ENCODE measurements at places on chromosomes 11 and 22.
A peak's percentile ranks its signal among the peaks of the same experiment; 100 is the strongest.

DNA sequence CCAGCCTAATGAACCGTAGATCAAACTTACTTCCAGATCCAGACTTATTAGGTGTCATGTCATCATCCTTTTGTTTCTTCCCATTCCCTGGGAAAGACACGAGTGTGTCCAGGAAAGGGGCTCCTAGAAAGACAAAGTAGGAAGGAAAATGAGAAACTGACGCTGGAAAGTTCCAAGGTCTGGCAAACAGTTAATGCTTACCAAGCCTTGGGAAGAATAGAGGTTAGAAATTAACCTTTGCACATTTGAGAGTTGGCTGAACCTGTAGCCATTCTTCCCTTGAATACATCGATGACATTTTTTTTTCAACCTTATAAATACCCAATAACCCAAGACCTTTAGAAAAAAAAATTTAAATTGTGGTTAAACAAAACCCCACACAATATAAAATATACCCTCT lies 77.3 kb downstream of the TRAF6 start:
- DNase-seq: no peak

DNA sequence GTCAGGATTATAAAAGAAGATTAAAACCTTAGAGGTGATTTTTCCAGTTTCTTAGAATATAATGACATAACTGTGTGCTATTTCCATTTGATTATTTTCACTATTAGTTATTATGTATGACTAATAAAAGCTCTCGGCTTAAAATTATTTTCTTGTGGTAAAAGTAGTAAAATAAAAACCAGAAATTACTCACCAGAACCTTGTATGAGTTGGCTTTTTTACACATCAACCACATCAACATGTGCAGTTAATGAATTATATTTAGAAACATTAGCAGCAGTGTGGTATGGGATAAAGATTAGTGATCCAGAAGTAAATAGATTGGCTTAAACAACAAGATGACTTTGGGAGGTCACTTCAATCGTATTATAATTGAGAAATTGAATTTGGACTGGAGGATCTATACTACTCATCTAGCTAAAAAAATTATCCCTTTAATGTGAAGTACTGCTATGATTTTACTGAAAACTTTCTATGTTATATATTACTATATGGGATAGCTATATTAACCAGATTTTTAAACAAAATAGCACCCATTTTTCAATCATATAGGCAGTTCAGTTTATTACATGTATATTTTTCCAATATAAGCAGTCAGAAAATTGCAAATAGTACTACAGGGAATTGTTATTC lies 2.8 kb upstream of the BCO2 start:
- no peak for DNase-seq

- no peak for DNase-seq
These were observed 54.0 kb downstream of the KCNQ1OT1 start for GRCh38 chr11:2645779-2646118.

GRCh38 chr22:30291058-30291892 lies 2.0 kb upstream of the CASTOR1 start:
- peak; percentile 60 for DNase-seq

- DNase-seq: no peak
These were observed 30.4 kb downstream of the DSCAML1 start for GRCh38 chr11:117766576-117766975.

GRCh38 chr22:45504373-45505341 lies 2.0 kb downstream of the FBLN1 start:
- peak; percentile 63 for DNase-seq

DNA sequence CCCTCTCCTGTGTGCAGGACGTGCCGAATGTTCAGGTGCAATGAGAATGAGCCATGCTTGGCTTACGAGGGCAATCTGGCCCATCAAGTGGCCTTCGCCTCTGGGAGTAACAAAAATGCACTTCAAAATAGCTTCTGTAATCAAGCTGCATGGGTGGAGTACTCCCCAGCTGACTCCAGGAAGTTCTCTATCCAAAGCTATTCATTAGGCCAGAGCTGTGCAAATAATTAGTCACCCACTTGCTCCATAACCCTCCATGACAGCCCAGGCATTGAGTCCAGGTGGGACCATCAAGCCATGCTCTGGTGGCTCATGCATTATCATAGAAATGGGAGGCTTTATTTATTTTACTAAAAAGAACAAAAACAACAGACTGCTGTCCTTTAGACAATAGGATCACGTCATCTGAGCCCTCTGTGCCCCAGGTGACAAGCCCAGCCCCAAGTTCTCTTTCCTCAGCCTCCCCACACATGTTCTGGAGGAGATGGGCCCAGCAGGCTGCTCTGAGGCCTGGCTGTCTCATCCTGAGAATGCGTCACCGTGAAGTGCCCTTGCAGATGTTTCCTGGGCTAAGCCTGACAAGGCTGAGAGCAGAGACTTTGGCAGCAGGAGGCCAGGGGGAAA lies 244.7 kb downstream of the ETS1 start:
- peak; percentile 99 for DNase-seq

DNA sequence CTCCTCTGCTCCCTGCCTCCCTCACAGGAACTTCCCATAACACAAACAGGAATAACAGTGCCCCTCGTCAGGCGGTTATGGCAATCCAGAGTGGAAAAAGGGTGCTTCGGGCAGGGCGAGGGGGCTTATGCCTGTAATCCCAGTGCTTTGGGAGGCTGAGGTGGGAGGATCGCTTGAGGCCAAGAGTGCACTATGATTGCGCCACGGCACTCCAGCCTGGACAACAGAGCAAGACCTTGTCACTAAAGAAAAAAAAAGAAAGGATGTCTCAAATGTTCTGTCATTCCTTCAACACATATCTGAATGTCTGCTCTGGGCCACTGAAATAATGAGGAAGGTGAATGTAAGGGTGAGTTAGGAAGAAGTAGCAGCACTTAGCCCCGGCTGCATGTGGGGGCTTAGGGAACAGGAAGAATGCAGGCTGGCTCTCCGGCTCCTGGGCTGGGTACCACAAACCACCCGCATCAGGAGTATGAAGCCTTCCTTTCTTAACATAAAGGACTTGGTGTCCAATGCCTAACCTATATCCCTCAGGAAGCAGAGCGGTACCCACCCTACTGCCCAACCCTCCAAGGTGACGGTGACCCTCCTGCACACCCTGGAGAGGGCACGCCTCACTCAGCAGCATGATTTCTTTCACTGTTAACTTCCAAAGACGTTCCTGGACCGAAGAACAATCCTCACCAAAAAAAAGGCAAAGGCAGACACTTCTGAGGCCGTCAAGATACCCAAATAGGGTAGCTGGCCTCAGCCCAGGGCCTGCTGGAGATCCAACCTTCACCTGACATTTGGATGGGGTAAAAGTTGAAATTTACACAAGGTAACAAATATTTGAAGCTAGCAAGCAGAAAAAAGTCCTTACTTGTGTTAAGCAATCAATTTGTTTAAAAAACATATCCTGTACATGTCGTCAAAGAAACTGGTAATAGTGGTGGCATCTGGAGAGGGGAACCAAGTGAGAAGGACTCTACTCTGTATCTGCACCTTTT lies 3.8 kb downstream of the CPT1A start:
- no peak for DNase-seq

GRCh38 chr11:75386942-75387630 lies 12.2 kb upstream of the RPS3 start:
- DNase-seq: no peak

- peak; percentile 8 for DNase-seq
These were observed 1376.0 kb downstream of the TBC1D22A start for GRCh38 chr22:48138427-48138826.

DNA sequence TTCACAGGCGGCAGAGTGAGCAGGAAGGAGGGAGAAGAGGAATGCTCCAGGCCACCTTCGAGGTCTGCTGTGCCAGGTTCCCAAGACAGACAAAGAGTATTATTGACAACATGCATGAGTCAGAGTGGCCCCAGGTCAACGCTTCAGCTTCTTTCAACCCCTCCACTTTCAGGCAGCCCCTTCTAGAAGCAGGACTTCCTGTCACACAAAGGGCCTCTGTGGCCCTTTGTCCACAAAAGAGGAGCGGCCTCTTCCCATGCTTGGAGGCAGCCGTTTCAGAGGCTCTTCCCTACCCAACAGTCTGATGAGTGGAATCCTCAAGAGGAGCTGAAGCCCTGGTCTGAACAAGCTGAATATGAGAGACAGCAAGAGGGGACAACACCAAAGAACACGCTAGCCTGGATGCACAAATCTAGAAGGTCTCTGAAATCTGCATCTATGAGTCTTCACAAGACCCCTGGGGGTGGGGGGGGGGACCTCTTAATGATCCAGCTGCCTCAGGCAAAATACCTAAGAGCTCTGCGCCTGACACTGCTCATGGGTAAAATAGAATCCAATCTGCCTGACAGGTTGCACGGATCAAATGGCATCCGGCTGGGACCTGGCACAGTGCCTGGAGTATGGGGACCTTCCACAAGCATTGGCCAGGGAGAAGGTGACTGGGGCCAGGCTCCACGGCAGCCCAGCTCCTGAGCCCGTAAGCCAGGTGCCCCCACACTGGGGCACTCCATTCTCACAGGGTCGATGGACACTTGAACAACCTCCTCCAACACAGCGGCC lies 67.5 kb downstream of the PACSIN2 start:
- peak; percentile 96 for DNase-seq

DNA sequence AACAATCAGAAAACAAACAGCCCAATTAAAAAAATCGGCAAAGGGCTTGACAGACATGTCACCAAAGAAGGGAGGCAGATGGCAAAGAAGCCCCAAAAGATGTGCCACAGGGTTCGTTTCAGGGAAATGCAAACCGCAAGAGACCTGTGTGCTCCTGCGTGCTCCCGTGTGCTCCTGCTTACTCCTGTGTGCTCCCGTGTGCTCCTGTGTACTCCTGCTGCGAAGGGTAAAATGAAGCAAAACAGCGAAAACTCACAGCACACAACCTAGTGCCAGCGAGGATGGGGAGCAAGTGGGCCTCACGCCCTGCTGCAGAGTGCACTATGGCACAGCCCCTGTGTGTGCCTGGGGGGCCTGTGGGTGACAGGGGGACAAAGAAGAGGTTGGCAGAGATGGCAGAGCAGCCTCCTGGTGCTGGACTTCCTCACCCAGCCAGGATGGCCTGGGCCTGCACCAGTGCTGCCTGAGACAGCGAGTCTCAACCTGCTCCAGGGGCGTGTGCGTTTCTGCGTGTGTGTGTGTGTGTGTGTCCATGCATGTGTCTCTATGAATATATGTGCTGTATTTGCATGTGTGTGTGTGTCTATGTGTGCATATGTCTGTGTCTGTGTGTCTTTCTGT lies 14.0 kb downstream of the ASCL2 start:
- no peak for DNase-seq

GRCh38 chr11:85947431-85948272 lies 92.5 kb downstream of the CCDC83 start:
- DNase-seq: no peak

GRCh38 chr11:13127161-13127560 lies 118.0 kb downstream of the RASSF10 start:
- DNase-seq: peak; percentile 22

DNA sequence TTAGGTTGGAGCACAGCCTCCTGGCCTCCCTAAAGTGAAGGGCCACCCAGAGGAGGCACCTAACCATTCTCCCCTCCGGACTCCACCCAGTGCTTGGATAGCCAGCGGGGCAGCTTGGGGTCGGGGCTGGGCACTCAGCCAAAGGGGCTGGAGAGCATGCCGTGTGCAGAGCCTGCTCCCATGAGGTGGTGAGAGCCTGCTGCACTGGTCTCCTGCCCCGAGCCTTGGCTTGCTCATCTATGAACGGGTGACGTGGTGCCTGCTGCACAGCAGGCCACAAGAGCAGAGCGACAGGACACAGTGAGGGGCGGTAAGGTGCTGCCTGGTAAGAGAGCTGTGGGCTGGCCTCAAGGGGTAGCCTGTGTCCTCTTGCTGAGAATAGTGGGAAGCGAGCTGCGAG lies 14.0 kb upstream of the CCDC188 start:
- peak; percentile 62 for DNase-seq

GRCh38 chr11:93952082-93952780 lies 68.9 kb upstream of the HEPHL1 start:
- DNase-seq: no peak

DNA sequence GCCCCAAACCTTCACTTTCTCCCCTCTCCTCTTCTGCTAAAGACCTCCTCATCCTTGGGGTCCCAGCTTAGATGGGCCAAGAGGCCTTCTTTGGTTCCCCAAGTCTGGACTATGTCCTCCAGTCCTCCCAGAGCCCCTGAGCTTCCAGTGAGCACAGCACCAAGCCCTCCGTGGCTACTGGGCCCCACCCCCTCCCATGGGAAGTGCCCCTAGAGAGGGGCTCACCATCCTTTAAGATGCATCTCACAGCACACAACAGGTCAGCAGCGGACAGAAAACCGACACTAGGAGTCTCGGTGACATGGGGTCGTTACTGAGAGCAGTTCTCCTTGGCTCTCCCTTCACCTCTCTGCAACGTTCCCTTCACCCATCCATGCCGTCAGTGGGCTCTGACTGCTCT lies 2.7 kb downstream of the LRRC32 start:
- DNase-seq: no peak

GRCh38 chr11:114074546-114075343 lies 15.2 kb downstream of the ZBTB16 start:
- no peak for DNase-seq
